NK-92 treated with Interleukin-12 subunit alpha and Interleukin-12 subunit beta, amount 100 ng/mL, for 24 hours (cell line): ENCODE measurements at places on chromosomes 7 and 10.

GRCh38 chr7:100515072-100515532 lies 23.9 kb upstream of the AGFG2 start:
- DNase-seq, result no peak

DNA sequence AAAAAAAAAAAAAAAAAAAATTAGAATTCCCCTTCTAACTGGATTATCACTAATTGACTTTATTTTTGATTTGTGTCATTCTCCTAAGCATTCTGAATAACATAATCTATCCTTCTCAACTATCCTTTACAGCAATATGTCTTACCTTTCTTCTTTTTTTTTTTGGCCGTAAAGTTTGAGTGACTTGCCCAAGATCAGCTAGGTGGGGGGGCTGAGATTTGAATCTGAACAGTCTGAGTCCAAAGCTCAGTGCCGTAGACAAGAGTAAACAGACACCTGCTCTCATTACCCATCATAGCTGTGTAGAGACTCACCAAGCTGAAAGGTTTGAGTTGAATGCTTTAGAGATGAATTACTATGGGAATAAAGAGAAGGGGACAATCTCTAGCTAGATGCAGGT lies 192.1 kb downstream of the SORCS1 start:
- no peak for DNase-seq

DNA sequence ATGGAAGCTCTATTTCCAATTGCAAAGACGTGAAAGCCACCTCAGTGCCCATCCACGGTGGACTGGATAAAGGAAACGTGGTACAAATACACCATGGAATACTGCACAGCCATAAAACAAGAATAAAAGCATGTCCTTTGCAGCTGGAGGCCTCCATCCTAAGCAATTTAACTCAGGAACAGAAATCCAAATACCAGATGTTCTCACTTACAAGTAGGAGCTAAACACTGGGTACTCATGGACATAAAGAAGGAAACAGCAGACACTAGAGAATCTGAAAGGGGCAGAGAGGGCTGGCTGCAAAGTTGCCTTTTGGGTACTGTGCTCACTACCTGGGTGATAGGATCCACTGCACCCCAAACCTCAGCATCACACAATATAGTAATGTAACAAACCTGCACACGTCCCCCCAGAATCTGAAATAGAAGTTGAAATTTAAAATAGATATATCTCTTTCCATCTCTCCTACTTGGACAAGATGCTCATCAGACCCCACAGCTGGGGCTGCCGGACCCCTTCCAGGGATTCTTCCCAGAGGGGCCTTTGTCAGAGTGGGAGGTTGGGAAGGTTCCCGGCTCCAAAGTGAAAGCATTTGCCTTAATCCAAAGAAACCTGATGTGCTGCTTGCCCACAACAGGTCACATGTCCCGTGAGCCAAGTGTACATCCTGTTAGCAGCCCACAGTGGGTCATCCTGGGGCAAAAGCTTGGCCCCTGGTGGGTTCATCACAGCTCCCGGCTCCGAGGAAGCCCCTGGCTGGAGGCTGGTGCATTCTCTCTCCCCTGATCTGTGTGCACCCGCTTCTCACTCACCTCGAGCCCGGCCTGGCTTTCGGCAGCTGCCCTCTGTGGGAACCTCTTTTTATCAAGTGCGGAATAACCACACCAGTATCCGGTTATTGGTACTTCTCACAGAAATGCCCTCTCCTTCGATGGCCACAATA lies 172.3 kb upstream of the PPP2R2D start:
- no peak for DNase-seq

DNA sequence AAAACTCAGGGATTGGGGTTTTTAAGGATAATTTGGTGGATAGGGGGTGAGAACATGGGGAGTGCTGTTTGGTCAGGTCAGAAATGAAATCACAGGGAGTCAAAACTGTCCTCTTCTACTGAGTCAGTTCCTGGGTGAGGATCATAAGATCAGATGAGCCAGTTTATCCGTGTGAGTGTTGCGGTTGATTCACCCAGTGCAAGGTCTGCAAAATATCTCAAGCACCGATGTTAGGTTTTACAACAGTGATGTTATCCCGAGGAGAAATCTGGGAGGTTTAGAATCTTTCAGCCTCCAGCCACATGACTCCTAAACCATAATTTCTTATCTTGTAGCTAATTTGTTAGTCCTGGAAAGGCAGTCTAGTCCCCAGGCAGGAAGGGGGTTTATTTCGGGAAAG lies 31.7 kb upstream of the AGR2 start:
- DNase-seq, result no peak

DNA sequence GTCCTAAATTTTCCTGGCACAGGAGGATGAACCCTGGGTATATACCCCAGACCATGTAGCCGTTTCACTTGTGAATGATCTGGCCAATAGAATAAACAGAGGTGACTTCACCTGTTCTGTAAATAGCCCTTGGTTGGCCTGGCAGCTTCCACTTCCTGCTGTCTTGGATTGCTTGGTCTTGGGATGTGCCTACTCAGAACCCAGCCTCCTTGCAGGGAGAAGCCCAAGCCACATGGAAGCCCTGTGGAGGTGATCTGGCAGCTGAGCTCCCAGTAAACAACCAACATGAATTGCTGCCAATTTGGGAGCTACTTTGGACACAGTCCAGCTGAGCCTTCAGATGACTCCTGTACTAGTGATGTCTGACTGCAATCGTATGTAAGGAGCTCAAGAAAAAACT lies 4.8 kb upstream of the RAPGEF5 start:
- no peak for DNase-seq

- peak; percentile 79 for DNase-seq
Measured at GRCh38 chr7:143380260-143380645, 892 bp upstream of the ZYX start.

GRCh38 chr10:129832573-129833467 lies 131.3 kb downstream of the EBF3 start:
- DNase-seq, result no peak

DNA sequence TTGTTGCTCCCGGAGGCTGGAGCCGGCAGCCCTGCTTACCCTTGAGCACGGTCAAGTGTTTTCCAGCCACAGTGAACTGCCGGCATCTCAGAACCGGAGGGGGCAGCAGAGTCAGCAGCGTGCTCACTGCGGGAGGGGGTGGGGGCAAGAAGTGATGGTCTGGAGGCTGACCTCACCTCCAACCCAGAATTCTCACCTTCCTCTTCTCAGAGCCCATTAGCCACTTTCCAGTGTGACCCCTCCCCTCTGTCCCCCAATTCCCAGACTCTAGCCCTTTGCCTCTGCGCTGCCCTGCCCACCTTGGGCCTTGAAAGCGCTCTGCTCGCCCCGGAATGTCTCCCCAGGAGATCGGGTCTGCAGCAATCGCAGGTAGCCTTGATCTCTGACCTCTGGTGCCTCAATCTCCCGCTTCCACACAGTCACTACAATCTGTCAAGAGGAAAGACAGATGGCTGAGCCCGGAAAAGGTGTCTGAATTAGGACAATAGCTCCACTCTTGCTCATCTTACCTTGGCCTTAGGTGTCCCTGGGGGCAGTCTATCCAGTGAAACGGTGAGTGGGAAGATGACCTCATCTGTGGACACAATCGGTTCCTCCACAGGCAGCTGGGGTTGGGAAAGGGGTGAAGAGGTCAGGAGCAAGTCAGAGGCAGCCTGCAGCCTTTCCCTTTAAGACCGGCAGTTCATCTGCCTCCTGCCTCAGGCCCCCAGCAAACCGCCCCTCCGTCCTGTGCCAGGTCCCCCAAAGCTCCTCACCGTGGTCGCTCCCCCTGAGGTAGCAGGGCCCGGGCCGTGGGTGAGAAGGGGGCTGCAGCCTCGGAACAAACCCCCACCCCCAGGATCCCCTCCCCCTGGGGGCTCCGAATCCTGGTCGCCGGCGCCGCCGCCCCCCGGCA lies 942 bp downstream of the TRAPPC14 start:
- DNase-seq, result no peak

- no peak for DNase-seq
Measured at GRCh38 chr7:74453322-74454011, at the start of gene GTF2IRD1. GTF2IRD1 (plus strand) TSS chr7:74453906; CDS start chr7:74508081, 54,175 bp downstream.

DNA sequence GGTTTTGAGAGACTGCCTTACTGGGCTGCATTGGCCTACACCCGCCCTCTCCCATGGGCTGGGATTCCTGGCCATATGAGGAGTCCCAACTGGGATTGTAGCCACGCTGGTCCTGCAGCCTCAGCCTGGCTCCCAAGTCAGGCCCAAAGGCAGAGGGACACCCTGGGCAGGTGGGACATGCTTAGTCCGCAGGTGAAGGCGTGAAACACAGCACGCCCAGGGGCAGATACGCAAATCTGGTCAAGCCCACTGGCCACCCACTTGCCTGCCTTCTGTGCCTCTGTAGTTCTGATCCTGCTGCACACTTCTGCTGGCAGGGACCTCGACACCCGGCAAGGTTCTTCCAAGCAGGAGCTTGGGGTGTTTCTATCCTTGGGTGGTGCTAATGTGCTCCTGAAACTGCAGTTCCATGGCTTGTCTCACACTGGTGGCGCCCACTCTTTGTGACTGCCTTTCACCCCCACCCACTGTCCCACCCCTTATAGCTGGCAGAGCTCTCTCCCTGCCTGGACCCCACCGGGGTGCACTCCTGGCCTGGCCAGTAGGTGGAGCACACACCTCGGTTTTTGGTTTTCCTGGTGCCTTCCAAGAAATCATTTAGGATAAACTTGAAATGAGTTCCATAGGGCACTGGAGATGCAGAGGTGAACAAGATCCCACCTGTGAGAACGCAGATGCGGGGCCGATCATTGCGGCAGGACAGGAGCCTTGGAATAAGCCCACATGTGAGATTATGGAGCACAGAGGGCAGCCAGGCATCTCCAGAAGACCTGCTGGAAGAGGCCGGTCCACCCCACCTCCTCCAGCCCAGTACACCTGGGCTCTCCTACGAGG lies 47.9 kb downstream of the MKI67 start:
- DNase-seq, result no peak

- no peak for DNase-seq
Measured at GRCh38 chr7:77674878-77675277, 21.4 kb upstream of the RSBN1L start.

- no peak for DNase-seq
Measured at GRCh38 chr10:125085258-125086054, 74.9 kb downstream of the CTBP2 start.

- peak; percentile 57 for DNase-seq
Measured at GRCh38 chr7:128425850-128426249, 16.1 kb upstream of the IMPDH1 start.

DNA sequence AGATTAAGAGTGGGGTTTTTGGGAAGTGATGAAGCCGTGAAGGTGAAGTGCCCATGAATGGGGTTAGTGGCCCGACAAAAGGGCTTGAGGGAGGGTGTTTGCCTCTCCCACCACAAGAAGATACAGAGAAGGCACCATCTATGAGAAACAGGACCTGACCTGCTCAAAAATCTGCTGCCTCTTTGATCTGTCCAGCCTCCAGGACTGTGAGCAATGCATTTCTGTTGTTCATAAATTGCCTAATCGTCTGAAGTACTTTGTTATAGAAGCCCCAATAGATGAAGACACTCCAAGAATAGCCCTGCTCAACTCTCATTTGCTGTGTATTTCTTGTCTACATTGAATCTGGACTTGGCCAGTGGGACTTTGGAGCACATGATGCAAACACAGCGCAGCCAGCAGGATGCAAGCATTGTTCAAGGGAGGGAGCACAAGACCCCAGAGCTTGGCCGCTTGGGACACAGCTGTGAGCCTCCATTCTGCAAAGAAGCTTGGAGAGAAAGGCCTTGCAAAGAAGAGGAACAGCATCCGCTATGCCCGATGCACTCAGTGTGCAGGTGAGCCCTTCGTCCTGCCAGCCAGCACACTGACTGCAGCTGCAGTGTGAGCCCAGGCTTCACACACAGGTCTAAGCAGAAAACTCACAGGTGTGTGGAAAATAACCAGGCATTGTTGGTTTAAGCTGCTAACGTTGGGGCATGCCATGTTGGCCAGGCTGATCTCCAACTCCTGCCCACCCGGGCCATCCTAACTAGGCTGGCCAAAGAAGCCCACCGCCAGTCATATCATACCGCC lies 73.2 kb upstream of the KLF6 start:
- DNase-seq, result no peak

- DNase-seq, result no peak
Measured at GRCh38 chr7:24911213-24911603, 68.8 kb downstream of the OSBPL3 start.

DNA sequence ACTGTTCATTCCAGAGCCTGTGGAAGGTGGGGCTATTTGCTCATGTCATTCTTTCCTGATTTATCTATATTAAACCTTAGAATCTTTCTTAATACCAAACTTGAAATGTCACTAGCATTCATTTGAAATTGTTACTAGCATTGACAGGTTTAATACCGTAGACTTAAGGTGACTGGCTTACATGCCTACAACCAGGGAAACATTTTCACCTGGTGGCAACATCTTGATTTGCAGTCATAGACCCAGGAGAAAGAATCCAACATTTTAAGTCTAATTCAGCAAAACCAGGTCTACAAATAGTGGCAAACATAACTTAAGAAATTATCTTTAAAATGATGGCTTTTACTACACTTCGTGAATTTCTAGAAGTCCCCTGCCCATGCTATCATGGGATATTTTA lies 353.7 kb downstream of the HTR7 start:
- DNase-seq, result no peak

- DNase-seq, result no peak
Measured at GRCh38 chr10:32054094-32054493, 2.1 kb downstream of the KIF5B start.

GRCh38 chr7:126840869-126841268 lies 411.9 kb downstream of the GRM8 start:
- no peak for DNase-seq

DNA sequence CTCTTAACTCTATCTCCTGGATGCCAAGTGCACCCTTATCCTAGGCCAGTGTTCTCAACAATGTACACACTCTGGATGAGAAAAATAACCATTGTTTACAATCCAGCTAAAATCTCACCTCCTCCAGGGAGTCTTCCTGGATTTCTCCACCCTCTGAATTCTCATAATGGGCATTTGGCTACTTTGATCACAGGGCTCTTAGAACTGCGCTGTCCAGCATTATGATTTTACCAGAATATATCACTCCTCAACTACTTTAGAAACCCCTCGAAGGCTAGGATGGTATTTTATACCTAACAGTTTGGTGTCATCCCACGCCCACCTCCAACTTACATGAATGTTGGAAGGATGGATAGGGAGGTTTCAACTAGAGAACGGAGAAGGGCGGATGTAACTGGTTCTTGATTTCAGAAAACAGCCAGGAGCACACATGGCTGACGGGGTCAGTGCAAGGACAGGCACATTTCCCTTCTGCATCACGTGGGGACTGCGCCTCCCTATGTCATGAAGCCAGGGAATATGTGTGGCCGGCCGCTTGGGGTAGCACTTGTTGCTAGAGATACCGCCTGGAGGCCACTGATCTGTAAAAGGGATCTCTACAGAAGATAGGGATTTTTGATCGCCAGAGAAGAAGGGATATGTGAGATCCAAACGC lies 1.2 kb upstream of the ATP6V0E2 start:
- DNase-seq, result no peak

- DNase-seq, result no peak
Measured at GRCh38 chr7:93945756-93946535, 24.4 kb downstream of the GNG11 start.

GRCh38 chr7:100156331-100157068 lies 2.0 kb downstream of the TRAPPC14 start:
- DNase-seq, result no peak

DNA sequence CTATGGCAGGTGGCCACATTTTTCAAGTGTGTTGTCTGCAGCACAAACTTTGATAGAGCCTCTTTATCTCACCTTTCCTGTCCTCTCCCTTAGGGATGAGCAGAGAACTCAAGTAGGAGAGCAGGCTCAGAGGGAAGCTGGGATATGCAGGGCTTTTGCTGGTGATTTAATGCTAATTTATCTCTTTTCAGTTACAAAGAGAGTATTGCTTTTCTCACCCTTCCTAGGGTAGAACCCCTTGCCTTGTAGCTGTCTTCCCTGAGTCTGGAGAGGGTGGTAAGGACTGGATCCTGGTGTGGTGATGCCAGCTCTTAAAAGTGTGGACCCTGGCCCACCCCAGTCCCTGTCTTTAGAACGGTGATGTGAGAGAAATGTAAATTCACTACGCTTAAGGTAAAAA lies 1061.4 kb downstream of the TYW1 start:
- no peak for DNase-seq
